ENCODE measurements at places on chromosomes 3 and 15.

DNA sequence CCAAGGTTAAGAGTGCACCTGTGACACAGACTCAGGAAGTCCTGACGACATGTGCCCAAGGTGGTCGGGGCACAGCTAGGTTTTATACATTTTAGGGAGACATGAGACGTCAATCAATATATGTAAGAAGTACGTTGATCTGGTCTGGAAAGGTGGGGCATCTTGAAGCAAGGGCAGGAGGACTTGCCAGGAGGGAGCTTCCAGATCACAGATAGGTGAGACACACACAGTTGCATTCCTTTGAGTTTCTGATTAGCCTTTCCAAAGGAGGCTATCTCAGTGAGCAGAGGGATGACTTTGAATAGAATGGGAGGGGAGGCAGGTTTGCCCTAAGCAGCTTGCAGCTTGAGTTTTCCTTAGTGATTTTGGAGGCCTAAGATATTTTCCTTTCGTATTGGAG, 257.4 kb downstream of the CGGBP1 start:
- no peak for DNase-seq

- no peak for DNase-seq
Measured at GRCh38 chr3:176247191-176247590, 950.1 kb downstream of the TBL1XR1 start.

DNA sequence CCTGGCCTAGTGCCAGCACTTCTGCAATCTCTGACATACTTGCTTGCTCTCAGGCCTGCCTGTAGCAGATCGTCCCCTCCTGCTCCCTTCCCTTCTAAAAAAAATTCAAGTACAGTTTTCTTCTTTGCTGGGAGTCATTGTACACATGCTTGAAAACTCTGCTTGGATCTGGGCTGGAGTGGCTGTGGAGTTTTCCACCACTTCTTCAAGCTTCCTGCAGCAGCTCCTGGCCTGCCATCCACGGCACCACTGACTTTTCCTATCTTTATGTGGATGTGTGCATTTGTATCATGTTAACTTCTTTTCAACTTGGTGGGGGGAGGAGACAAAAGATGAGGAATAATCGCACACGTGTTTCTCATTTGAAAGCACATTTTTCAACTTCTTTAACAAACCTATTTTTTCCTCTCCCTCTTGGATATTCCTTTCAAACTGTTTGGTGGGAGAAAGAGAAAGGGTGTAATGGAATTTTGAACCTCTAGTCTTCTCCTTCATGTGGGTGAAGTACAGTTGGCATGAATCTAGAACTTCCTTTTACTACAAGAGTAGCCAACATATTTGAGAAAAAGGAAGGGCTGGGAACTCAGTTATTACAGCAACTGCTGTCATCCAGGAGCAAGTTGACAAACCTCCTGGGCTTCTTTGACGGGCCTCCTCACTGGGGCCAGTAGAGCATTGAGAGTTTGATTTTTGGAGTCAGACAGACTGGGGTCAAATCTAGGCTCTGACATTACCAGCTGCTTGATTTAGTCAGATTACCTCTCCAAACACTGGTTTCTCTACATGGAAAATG, 61.2 kb upstream of the LRTM1 start:
- DNase-seq = peak; percentile 39

- DNase-seq = no peak
Measured at GRCh38 chr3:44894485-44894884, 20.1 kb downstream of the TGM4 start.

DNA sequence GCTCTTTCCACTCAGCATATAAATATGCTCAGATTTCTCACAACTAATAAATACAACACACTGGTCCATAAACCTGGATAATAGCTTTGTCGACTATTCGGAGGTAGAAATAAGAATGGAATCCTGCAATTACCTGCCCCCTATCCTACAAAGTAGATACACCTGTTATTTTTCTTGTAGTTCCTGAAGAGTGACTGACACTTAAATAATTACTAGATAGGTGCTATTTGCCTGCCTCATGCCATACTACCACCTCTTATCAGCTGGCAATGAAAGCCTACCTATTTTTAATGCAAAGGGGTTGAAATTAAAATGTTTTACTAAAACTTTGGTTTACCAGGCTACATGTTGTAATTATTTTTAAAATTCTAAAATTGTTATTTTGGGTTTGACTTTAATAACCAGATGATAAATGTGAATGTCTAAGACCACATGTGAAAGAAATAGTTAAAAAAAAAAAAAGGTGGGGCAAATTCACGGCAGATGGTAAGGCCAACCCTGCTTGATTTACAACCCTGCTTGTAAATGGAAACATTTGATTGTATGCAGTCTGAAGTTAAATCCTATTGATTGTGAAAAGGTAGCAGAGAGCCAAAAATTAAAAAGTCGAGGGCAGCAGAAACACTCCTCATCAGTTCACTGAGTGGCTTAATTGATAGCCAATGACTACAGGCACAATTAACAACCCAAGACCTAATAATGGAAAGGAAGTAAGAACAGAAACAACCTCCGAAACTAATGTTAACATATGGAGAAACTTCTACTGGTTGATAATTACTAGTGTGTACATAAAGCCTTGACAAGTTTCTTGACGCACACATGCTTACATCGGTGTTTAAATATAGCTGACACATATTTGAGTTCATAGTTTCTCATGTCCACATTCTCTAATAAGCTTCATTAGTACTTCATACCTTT, 8.9 kb downstream of the PEAK1 start:
- DNase-seq = no peak

GRCh38 chr3:103410231-103410630, 975.4 kb downstream of the ZPLD1 start:
- DNase-seq = no peak

- peak; percentile 15 for DNase-seq
Measured at GRCh38 chr15:48785195-48785594, 25.7 kb downstream of the CEP152 start.

DNA sequence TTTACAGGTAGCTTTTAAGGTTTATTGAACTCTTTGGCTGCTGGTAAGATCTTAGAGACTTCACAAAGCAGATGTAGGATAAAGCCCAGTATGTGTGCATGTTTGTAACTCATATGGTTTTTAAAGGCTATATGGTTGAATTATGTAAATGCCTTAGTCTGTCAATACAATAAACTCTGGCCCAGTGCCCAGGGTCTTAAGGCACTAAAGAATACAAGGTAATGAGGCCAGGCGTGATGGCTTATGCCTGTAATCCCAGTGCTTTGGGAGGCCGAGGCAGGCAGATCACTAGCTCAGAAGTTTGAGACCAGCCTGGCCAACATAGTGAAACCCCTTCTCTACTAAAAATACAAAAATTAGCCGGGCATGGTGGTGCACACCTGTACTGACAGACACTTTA, 170.3 kb upstream of the CGNL1 start:
- DNase-seq = no peak

DNA sequence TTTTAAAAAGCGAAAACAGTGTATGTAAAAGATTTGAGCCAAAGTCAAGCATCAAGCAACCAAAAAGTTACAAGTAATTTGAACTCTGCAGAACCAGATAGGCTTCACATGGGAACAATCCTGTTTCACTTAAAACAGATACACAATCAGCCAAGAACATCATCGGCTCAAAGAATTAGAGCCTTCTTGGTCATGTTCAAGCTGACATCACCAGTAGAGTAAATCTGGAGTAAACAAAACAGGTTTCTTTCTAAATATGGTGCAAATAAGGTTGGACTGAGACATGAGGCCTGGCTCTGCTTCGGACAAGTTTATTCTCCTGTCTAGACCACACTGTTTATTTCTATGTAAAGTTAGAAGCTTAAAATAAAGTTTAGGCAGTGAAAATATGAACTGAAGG, 116.0 kb downstream of the GMNC start:
- DNase-seq = no peak

- no peak for DNase-seq
Measured at GRCh38 chr3:39419742-39420315, 13.3 kb downstream of the RPSA start.

DNA sequence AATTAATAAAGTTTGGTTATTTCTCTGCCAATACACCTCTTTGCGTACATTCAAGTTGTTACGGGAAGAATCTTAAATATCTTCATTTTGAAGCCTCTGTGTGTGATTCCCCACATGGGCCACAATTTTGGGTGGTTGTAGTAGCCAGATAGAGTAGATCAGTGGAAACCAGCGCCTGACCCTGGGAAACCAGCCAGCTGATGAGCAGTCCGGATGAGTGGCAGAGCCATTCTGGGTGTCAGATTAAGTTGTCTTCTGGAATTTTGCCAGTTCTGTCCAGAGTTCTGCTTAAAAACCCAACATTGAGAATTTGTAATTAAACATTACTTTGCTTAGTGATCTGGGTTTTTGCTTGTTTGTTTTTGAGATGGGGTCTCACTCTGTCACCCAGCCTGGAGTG, 49.7 kb downstream of the MRPS25 start:
- no peak for DNase-seq

- no peak for DNase-seq
Measured at GRCh38 chr3:133092681-133093080, 54.5 kb downstream of the TMEM108 start.

GRCh38 chr3:133892541-133893231, 3.0 kb downstream of the RAB6B start:
- peak; percentile 74 for DNase-seq

GRCh38 chr15:99172989-99173388, 68.1 kb downstream of the SYNM start:
- no peak for DNase-seq

DNA sequence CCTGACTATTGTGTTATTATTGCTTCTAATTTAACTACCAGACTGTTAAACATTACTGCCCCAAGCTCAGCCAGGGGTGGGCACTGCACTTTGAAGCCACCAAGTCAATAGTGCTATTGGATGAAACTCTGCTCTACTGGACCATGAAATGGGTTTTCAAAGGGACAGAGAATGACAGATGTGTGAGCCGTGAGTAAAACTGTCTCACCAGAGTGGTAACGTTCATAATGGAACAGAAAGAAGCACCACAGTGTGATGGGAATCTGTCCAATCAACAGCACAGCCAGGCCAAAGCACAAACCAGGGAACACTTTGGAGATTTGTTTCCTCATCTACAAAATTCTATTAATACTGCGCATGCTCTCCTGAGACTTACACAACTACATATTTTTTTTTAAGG, 171.8 kb upstream of the LPP start:
- DNase-seq = no peak

GRCh38 chr3:129644836-129645235, 38.4 kb upstream of the PLXND1 start:
- no peak for DNase-seq

DNA sequence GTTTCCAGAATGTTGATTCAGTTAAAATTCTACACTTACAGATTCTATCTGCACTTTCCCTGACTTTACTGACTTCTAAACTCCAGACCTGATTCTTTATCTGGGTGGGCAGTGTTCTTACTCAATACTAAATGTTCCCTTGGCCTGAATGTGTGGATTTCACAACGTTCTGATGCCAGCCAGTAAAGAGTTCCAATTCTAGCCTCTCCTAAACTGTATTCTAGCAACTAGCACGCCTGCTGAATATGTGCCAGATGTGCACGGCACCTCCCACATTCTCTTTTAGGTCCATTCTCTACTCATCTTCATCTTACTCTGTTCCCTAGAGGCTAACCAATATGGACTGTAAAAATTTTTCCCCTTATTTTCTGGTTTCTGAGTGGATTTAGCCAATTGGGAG, 479.5 kb upstream of the AGTR1 start:
- no peak for DNase-seq

DNA sequence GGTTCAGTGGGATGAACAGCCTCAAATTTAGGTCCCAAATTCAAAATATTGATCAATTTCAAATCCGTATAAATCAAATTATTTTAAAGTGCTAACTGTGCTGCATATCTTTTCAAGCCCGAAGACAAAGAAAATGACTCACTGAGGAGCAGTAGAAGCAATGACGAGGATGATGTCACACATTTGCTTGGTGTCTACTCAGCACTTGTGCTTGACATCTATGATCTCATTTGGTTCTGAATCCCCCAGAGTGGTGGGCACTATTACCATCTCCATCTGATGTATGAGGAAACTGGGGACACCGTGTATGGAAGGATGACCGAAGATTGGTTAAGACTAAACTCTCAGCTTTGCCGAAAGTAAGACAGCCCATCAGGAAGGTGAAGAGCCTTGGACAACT, 136.5 kb upstream of the CHRNA7 start:
- no peak for DNase-seq

DNA sequence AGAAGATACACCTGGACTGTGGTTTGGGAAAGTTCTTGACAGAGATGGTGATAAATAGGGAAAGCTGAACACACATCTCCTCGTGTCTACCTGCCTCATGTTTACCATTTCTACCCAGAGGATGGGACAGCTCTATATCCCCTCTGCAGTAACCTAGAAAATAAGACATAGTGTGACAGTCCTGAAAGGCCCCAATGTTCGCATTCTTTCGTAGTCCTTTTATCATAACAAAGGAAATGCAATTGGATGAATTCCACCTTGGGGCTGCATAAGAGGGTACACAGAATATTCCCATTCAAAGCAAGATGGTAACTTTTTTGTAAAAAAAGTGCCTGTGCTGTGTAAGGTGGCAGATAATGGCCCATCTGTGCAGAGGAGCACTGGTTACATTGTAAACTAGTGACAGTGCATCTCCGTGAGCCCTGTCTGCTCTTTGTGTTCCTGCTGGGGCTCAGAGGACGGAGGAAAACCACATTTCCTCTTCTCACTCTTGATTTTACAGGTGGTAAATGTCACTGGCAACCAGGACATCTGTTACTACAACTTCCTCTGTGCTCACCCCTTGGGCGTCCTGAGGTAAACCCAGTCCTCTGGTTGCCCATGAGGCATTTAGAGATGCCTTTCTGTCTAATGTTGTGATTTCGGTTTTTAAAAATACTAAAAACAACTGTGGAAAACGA, 74.3 kb downstream of the SIDT1 start:
- DNase-seq = no peak

GRCh38 chr3:41690766-41691563, 270.9 kb downstream of the ULK4 start:
- DNase-seq = no peak

GRCh38 chr3:125054449-125055329, 1.1 kb downstream of the HEG1 start:
- no peak for DNase-seq

DNA sequence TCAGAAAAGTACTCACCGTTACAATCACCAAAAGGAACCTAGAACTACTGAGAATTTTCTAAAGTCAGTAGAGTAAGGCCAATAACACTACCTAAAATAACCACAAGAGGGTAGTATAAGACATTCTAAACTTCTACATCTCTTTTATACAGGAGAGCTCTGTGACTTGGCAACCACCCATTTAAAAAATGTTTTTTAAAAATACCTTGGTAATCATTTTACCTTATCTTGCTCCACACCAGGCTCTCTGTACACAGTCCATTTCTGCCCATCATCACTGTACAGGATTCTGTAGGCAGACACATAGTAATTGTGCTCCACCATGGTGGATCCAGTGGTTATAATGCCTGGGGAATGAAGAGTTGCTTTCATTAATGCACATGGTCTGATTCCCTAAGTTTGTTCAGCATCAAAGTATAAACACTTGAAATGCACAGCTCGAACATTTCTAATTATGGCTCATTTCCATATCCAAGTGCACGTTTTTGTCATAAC, 54.5 kb downstream of the ST3GAL6 start:
- DNase-seq = no peak

DNA sequence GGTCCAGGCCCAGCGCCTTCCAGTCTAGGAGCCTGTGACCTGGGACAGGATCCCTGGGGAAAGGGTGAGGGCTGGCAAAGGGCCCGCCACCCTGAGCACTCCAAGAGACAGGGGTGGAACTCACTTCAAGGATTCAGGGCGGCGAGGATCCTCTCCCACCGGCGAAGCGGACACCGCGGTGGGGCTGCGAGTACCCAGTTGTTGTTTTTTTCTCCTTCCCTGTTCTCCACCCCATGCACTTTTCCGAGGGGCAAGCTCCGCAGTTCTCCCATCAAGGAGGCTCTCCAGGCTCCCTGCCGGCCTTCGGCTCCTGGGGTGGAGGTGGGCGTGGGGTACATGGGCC, 387 bp upstream of the PAQR5 start:
- DNase-seq = peak; percentile 22

GRCh38 chr3:105518203-105518602, 151.5 kb downstream of the ALCAM start:
- DNase-seq = no peak

Measured in heart right ventricle (tissue), 16 donors.